Naive thymus-derived CD4-positive, alpha-beta T cell (primary cell): ENCODE measurements at places on chromosomes 4 and X. TPM values are rescaled to one million over a fixed set of nuclear protein-coding genes. Genes with fewer than 3 reads are reported as not detected.
A peak's percentile ranks its signal among the peaks of the same experiment; 100 is the strongest.

Gene BRS3
- total RNA-seq: not detected

Gene ETDA
- not detected for total RNA-seq

- DNase-seq: no peak
Observed at GRCh38 chr4:54764476-54764875, 106.7 kb downstream of the KIT start.

DNA sequence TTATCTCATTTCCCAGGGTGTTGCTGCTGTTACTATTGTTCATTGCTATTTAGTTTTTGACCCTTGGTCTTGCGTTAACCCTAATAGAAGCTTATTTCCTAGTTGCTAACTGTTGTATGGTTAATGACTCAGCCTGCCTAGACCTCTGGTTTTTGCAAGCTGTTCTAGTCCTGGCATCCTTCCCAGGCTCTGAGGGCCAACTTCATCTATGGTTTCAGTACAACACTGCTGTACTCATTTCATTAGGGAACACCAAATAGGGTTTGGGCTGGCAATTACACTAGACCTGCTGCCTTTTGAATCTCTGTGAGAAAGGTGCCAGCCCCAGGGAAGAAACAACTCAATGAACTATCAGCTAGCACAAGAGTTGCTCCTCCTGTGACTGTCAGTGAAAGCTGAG, 59.6 kb downstream of the DCX start:
- no peak for DNase-seq

DNA sequence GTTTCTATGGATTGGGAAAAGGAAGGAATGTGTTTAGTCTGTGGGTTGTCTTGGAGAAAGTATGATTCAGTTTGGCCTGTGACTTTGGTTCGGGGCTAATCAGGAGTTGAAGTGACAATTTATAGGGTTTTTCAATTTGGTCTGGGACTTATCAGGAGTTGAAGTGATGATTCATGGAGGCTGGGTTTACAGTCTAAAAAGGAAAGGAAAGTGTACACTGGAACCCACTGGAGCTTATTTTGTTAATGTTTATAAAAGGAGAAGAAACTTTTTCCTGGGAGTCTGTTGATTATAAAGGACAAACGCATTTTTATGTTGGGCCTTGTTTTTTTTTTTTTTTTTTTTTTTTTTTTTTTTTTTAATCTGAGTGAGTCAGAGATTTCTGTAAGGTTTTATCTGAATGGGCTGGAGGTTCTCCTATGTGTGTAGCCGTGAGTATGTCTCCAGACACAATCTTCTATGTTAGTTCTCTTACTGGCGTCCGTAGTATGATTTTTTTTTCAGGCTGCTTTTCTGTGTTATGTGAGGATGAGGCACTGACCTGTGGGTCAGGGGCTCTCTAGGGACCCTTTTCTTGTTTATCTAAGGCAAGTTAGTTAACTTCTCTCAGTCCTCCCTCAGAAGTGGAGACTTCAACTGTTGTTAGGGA, 33.0 kb upstream of the RAB9B start:
- no peak for DNase-seq

DNA sequence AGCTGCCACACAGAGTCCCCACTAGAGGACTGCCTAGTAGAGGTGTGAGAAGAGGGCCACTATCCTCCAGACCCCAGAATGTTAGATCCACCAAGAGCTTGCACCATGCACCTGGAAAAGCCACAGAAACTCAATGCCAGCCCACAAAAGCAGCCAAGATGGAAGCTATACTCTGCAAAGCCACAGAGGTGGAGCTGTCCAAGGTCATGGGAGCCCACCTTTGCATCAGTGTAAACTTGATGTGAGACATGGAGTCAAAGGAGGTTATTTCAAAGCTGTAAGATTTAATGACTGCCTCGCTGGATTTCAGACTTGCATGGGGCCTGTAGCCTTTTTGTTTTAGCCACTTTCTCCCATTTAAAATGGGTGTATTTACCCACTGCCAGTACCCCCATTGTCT, 1030.1 kb upstream of the GRIA3 start:
- DNase-seq: no peak

DNA sequence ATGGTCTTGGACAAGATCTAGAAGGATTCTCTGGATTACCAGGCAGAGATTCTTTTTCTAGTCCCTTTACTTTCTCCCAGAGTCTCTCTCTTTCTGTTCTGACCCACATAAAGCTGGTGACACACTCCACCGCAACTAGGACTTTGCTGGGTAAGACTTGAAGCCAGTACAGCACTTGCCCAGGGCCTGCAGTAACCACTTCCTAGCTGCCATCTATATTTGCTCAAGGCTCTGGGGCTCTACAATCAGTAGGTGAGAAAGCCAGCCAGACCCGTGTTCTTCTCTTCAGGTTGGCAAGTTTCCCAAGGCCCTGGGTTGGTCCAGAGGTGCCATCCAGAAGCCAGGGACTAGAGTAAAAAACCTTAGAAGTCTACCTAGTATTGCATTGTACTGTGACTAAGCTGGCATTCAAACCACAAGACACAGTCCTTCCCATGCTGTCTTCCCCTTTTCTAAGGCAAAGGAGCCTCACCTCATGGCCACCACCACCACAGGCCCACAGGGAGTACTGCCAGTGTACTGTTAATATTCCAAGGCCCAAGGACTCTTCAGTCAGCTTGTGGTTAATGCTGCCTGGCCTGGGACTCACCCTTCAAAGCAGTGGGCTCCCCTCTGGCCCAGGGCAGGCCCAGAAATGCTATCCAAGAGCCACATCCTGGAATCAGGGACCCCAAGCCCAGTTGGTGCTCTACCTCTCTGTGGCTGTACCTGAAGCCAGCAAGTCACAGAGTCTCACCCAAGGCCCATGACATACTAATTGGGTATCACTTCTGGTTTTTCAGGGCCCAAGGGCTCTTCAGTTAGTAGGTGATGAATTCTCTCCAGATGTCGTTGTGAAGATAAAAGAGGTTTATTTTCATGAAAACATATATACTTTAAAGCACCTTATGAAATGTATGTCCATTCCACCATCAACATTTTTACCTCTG, 54.7 kb downstream of the CD38 start:
- DNase-seq: no peak

DNA sequence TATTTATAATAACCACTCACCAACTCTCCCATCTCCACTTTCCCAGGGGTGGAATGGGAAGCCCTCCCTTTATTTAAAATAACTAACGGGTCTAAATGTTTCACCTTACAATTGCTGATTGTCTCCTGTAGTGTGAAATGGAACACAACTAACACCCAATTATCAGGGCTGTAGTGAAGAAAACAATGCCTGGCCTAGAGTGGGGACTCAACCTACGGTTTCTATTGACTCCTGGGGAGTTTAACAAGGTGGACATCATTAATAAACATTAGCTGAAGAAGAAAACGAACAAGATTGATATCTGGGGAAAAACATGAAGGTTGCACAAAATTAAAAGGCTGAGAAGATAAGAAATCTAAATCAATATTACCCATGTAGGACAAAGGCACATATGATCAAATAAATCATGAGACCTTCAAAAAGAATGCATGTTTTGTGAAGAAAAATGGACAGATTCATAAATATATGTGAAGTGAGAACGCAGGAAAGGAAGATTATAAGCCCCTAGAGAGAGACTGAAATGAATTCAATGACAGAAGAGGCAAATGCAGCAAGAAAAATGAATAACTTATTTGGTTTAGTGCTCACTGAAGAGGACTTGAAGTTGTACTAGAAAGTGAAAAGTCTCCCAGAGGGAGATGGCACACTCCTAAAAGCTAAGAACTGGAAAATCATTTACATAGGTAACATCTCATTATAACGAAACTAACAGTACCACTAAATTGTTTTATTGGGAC, 593.0 kb upstream of the AADAT start:
- DNase-seq: no peak

DNA sequence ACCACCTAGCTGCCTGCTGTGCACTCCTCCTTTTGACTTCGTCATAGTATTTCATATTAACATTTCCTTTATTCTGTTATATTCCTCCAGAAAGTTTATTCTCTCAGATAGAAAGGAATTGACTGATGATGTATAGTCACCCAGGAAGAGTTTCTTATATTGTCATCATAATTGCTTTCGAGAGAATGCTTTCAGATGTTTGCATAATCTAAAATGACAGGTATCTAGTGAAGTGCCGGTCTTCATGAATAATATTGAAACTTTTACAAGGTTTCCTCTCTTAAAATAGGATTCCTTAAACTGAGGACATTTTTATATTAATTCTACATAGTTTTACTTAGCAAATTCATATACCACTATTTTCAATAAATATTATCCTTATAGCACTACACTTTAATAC, 10.1 kb downstream of the SEC24D start:
- DNase-seq: no peak

DNA sequence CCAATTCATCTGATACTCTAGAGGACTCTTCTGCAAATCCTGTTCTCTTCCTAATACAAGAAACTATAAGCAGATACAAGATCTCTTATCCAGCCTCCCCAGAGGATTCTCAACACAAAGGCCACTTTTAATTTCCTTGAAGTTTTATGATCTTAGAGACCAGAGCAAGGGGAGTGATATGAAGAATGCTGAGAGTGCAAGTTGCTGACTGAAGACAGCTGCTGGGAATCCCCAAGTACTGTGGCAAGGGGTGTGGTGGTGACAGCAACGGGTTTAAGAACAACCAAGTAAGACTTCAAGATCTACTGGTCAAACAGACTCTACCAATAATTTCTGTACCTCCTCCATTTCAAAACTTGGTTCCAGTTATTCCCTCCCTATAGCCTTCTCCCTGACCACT, 7.0 kb downstream of the AMMECR1 start:
- DNase-seq: no peak

DNA sequence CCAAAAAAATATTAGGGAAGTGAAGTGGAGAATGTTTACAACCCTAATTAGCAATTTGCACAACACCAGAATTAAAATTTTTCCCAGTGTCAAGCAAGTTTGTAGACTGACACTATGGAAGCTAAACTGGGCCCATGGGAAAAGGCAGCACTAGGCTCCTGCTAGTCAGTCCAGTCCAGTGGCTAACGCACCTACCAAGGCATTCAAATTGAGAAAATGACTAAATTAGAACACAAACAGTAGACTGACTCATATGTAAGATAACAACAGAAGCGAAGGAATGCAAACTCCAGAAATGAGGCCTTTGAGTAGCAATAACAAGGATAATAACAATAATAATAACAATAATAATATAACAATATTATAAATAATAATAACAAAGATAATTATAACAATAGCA, 90.7 kb downstream of the GRIA3 start:
- DNase-seq: no peak

DNA sequence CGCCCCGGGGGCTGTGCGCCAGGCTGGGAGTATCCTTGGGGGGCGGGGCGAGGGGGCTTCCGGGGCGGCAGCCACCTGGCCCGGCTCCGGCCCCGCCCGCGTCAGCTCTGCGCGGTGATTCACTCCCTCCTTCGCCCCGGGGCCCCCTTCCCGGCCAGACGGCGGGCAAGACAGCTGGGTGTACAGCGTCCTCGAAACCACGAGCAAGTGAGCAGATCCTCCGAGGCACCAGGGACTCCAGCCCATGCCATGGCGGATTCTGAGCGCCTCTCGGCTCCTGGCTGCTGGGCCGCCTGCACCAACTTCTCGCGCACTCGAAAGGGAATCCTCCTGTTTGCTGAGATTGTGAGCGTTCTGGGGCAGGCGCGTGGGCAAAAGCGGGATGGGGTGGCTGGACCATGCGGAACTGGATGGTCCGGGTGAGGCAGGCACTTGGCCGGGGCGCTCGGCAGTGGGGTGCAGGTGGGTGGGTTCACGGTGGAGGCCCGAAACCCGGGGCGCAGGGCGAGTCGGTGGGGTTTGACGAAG, at the start of gene PLP2:
TSS of gene PLP2 (plus strand) at position 147 of the 528 bp plus-strand sequence. CDS start at position 250, 103 bp downstream.
- DNase-seq: peak; percentile 32

GRCh38 chr4:24656906-24657305, 72.6 kb upstream of the DHX15 start:
- no peak for DNase-seq

DNA sequence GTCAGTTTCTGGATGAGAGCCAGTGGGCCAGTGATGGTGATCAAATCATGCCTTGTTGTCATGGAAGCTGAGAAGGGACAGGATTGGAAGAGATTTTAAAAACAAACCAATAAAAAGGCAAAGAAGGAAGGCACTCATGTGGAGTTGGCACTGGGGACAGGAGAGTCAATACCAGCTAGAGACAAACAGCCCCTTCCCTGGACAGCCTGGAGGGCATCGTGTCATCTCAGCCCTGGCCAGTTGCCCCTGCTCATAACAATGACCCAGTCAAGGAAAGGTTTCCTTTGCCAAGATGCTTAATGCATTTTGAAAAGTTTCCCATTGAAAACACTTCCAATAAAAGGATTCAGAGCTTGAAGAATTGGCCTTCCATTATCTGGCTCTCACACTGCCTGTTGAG, 55.5 kb downstream of the SCML1 start:
- DNase-seq: no peak

- no peak for DNase-seq
Observed at GRCh38 chr4:98557194-98557892, 101.1 kb downstream of the TSPAN5 start.
